Activated CD4-positive, alpha-beta T cell treated with anti-CD3 and anti-CD28 coated beads, Interleukin-2, amount 50 U/mL, for 1 hour (primary cell): ENCODE measurements at places on chromosomes 2 and 18.

DNA sequence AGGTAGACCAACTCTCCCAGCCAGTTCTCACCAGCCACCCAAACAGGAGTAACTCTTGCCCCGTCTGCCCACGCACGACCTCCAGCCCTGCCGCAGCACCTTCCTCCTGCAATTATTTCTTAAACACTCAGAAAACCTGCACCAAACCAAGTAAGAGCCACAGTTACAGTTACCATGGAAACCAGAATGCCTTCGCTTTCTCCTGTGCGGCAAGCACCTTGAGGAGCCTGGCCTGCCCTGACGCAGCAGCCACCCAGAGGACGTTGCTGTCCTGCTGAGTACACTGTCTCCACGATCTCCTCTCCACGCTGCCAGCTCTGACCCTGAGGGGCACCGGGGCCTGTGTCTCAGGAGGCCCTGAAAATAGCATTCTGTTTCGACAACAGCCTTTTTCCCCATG, 94.3 kb upstream of the SMIM21 start:
- DNase-seq = no peak

DNA sequence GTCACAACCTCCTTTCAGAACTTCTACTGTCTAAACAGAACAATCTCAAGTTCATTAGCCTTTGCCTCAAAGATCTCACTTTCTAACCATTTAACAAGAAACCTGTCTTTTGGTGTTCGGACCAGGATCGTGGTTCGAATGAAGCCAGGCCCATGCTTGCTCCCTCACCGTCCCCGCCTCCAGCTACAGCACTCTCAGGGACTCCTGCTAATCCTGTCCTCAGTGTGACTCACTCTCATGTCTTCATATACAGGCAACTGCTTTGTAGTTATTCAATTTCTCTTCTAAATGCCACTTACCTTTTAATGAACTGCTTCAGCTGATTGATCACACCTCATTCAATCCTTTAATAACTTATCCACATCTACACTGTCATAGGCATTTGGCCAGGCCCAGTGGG, 15.8 kb downstream of the SERTAD2 start:
- DNase-seq = no peak

DNA sequence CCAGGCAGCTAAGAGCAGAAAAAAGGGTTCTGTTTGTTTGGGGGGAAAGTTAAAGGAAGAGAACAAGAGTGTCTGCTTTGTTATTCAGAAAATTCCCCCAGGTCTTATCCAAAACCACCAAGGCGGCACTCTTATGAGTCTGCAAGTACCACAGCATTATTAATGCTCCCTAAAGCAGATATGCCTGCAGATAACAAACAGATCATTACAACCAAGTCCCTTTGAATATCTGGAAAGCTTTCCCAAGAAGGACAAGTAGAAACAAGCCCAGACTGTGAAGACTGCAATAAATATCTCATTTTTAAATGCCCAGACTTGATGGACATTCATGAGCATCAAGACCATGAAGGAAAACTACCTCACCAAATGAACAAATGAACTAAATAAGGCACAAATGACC, 278.6 kb upstream of the TMEFF2 start:
- DNase-seq = no peak

GRCh38 chr2:28981016-28981441, at the start of gene TOGARAM2:
Gene TOGARAM2, plus strand, starts transcription at chr2:28981298. Its CDS starts 13,537 bp downstream, at chr2:28994835.
- DNase-seq = no peak

GRCh38 chr2:101382442-101382841, 4.9 kb downstream of the CREG2 start:
- no peak for DNase-seq

DNA sequence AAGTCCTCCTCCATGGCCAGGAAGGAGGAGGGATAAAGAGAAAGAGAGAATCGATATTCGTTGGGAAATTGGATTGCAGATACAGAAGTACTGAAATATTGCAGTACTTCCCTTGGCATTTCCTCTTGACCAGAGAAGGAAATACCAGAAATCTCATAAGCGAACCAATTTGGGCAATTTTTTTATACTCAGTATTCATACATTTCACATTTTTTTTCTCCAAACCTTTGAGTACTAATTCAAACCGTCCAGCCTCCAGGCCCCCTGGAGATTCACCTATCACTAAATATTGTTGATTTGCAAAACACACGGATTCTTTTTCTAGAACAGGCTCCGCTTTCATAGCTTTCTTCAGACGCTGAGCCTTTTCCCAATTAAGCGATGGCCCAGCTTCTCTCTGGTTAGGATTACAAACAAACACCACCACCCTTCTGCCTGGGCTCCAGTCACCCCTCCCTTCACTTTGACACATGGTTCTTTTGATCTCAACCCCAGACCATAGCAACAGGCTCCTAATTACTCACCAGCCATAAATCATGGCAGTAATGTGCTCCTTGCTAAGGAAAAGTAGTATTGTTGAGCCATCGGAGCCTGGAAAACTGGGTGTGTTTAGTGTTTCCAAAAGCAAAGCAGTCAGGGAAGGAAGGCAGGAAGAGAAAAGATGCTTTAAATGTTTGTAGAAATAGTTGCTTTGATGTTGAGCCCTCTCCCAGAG, 138.4 kb upstream of the CCDC68 start:
- no peak for DNase-seq

GRCh38 chr18:67590571-67591141, 74.1 kb upstream of the DSEL start:
- no peak for DNase-seq

DNA sequence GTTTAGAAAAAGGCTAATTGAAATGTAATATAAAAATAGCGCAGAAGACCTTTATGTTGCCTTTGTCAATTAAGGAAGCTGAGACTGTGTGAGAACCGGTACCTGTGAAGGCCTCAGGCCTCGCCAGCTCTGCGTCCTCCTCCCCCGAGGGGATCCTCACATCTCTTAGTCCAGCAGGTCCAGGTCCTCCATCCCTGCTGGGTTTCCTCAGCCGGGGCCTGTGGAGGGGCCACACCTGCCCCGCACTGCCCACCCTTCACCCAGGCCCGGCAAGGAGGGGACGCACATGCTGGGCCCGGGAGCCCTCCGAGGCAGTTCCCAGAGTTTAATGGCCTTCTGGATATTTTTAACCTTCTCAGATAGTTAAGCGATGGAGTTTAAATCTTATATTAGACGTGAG, 3.5 kb downstream of the KCNG2 start:
- DNase-seq = no peak
